ENCODE measurements at places on chromosomes 12 and 14. TPM values are rescaled to one million over a fixed set of nuclear protein-coding genes. Genes with fewer than 3 reads are reported as not detected.

DNA sequence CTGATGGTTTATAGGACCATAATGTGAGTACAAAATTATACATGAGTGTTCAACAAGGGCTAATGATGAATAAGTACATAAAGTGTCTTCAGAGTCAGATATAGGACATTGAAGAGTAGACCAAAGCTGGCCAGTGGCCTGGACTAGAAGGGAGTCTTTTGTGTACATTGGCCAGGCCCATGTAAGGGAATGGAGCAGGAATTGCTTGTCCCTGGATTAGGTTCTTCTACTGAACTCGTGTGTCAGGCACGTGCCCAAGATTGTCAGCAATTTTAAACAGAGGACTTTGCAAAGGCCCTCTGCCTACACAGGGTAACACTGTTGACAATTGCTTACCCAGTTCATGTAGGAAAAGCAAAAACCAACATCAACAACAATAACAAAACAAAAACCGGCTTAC is 196.0 kb upstream of the SEL1L start:
- ATAC-seq = no peak

GRCh38 chr12:58081488-58081887 is 140.1 kb downstream of the ATP23 start:
- no peak for ATAC-seq

- no peak for ATAC-seq
These were observed 46.4 kb downstream of the STXBP6 start for GRCh38 chr14:25003537-25003936.

DNA sequence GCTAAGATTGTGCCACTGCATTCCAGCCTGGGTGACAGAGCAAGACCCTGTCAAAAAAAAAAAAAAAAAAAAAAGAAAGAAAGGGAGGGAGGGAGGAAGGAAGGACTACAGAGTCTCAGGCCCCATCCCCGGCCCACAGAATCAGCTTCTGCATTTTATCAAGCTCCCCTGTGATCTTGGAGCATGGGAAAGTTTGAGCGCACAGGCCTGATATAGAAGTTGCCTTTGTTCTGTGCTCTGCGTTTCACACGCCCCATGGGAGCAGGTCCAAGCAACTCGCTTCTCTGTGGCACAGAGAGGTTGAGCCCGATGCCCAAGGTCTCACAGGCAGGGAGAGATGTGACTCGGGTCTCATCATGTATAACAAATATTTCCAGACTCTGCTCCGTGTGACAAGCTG is 101.8 kb downstream of the PHETA1 start:
- no peak for ATAC-seq

GRCh38 chr14:73612339-73613045 is at the start of gene ACOT6:
TSS of gene ACOT6 (plus strand) at chr14:73612517. CDS start at chr14:73612572, 55 bp downstream.
- peak; percentile 93 for ATAC-seq

GRCh38 chr14:77199590-77199989 is 18.0 kb downstream of the TMEM63C start:
- ATAC-seq = no peak

GRCh38 chr14:56491299-56492285 is 88.0 kb upstream of the TMEM260 start:
- peak; percentile 34 for ATAC-seq

GALNT16 gene
- total RNA-seq = 3.7 TPM

- ATAC-seq = no peak
These were observed 5.7 kb upstream of the SLC35F4 start for GRCh38 chr14:57871459-57872080.

DNA sequence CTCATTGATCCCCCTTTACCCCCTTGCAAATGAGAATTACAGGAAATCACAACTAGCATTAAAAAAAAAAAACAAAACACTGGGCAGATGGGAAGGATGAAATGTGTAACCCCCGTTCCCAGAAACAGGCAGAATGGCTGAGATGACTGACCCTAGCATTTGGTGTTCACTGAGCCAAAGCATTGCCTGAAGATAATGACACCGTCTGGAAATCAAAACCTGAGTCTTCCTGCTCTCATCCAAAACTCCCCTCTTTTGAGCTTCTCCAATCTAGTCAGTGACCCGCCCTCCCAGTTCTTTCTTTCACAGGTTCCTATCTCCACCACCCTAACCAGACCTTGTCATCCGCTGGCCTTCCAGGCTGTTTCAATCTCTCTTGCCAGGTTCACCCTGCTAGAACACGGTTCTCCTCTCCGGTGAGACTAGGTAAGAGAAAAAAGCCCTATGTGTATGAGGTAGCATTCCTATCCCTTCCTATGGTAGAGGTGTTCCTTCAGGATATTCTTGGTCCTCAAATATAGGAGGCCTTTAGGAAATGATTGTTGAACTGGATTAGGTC is 21.3 kb downstream of the SUSD6 start:
- ATAC-seq = no peak

DNA sequence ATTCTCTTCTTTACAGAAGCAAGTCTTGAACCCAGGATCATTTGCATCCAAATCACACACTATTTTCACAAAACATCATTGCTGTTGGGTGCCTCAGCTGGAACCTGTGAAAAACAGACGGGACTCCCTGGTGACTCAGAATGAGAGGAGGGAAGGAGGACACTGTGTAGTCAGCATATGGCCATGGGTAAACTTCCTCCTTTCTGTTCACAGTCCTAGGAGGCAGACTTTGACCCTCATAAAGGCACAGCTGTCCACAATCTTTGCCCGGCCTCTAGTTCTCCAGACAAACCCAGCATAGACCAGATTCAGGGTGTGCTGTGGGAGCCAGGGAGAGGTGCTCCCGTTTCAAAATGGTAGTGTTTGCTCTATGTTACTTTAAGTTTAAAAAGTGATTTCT is 62.0 kb downstream of the DYRK2 start:
- peak; percentile 57 for ATAC-seq

SYCP3 gene
- 0.13 TPM for total RNA-seq

DNA sequence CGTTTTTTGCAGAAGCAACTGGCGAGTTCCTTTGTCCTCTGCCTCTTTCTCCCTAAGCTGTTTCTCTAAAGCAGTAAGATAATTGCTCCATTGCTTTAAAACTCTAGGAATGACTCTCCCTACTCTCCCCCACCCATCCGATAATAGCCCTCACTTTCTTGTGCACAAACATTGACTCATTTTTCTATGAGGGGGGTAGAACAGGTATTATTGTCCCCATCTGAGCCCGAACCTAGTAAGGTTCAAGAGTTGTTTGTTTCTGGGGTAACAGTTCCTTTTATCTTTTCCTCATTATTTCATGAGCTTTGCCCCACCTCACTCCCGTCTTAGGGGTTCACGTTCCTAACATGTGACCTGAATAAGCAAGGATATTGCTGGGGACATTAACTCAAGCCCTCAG is 190.6 kb downstream of the EMP1 start:
- no peak for ATAC-seq

KRT71 gene
- not detected for total RNA-seq

DNA sequence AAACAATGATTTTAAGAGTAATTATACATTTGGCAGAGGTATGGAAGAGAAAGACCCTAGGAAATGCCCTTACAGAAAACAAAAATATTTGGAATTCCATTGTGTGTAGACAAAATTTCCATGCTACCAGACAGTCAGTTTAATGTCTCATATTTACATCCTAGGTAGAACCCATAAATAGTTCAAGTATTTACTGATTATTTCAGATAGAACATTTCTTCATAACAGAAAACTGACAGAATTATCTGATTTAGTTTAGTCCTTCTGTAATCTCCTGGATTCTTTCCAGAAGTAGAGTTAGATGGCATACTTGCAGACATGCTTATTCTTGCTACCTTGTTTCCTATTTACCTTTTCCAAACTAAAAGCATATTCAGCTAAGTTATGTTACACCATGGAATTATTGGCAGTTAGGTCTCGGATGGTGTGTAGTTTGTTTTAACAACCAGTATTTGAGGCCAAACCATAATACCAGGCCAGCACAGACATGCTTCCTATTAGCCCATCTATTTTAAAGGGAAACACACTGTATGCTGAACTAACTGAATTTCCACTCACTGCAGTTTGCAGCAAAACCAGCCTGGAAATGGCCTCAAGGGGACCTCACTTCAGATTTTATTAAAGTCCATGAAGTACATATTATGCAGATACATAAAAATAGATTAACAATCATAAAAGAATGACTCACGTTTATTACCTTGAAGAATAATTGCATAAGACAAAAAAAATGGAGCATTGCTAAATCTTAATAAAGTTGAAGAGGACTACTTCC is 126.6 kb upstream of the LRIG3 start:
- no peak for ATAC-seq

DNA sequence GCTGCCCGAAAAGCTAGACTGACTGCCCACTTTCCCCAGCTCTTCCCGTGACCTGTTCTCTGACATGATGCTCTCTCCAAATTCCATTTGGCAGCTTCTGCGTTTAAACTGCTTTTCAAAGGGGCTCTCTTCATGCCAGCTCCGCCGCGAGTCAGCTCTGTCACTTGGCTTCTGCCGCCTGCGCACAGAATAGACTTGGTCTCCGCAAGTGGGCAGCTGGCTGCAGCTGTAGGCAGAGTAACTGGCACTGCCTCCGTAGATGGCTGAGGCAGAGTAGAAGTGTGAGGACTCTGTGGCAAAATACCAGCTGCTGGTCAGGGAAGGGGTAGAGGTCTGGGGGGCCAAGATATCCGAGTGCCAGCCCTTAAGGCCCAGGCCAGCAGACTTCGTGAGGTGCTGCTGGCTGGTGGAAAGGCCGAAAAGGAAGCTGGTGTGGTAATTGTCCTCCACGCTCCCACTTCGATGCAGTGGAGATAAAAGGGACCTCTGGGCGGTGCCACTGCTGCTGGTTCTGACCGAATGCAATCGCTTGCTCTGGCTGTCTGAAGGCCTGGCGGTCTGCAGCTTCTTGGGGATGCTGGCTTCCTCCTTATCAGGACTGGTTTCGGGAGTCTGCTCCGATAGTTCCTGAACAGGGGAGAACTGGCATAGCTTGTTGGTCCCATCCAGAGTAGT is 85.7 kb downstream of the DUSP16 start:
- no peak for ATAC-seq

DNA sequence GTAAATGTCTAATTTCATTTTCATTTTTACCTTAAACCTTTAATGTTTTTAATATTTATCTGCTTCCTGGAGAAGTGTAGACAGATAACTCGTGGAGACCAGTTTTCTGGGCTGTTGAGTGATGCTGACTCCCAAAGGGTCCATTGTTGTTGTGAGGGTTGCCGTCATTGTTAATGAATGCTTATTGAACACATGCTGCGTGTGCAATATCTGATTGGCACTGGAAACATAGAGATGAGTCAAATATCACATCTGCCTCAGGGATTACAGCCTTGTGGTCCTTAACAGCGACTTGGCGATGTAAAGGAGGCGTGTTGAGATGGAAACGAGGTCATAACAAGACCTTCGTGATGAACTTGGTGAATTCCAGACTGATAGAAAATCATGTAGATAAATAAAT is 85.9 kb downstream of the FBXW8 start:
- no peak for ATAC-seq

PIWIL1 gene
- not detected for total RNA-seq

DNA sequence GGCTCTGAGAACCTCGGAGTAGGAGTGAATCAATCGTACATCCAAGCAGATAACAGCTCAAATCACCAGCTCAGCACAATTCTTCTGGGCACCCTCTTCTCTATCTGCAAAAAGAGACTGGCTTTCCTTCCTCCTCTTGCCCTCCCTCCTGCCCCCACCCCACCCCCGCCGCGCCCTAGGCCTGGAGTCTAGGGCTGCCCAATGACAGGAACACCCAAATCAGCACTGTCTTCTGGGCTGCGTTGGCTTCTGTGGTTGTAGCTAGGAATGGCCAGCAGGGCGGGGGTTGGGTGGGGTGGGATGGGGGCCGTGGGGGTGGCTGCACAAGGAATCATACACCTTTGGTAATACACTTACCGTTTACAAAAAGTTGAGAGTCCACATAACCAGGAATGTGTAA is 28.0 kb upstream of the TMCC3 start:
- no peak for ATAC-seq

DNA sequence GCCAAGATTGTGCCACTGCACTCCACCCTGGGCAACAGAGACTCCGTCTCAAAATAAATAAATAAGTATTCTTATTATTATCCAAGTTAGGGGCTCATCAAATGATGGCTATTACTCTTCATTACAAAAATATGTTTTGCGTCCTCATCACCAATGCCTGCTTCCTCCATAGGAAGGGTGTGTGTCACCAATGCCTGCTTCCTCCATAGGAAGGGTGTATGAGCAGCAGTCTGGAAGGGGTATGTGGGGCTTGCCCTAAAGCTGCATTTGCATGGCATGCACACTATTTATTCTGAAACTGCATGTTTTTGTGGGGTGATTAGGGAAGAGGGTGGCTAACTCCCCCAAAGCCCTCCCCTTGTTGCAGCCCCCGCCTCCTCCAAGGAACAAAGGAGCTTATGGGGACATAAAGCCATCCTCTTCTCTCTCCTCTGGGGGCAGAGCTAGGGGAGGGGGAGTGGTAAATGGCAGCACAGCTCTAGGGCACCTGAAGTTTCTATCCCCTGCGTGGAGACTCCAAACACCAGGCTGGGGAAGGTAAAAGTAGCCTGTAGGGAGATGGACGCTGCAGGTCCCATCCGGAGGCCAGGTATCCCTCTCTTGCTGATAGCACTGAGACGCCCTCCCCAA is 1.3 kb downstream of the CAMKK2 start:
- no peak for ATAC-seq

DNA sequence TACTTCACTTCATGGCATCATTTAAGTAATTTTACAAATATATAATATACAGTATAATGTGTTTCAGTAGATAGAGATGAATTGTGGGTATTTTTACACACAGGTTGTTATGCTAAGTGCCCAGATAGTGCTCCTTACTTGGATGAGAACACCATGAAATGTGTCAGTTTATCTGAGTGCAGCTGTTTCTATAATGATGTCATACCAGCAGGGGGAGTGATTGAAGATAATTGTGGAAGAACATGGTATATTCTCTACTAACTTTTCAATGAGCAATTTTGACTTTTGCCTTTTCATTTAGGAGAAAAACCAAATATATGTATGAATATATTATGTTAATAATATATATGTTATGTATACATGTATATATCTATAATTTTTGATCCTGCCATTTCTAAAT is 221.6 kb downstream of the LRRK2 start:
- no peak for ATAC-seq

DNA sequence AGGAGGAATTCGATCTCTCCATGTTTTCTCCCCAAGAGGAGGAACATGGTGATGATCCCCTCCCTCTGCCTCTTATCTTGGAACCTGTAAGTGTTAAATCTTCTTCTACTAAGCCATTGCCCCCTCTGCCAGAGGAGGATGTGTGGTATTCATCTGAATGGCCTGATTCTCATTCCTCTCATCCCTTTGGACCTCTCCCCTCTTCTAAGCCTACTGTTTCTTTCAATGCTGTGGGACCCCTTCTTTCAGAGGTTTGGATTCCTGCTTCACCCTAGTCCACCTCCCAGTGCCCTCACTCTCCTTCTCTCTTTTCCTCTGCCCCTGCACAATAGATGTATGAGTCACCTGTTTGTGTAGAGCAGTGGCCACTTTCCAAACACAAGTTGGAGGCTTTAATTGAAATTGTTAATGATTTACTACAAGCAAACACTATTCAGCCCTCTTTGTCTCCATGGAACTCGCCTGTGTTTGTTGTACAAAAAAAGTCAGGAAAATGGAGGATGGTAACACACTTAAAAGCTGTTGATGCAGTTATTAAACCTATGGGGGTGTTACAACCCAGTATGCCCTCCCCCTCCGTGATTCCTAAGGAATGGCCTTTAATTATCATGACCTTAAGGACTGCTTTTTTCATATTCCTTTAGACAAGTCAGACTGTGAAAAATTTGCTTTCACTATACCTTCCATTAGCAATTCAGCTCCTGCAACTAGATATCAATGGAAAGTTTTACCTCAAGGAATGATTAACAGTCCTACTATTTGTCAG is 192.1 kb upstream of the ALG10B start:
- no peak for ATAC-seq

- ATAC-seq = no peak
These were observed 784.0 kb upstream of the TMEM132C start for GRCh38 chr12:127482950-127483349.
